ENCODE measurements at places on chromosomes 4 and X.

DNA sequence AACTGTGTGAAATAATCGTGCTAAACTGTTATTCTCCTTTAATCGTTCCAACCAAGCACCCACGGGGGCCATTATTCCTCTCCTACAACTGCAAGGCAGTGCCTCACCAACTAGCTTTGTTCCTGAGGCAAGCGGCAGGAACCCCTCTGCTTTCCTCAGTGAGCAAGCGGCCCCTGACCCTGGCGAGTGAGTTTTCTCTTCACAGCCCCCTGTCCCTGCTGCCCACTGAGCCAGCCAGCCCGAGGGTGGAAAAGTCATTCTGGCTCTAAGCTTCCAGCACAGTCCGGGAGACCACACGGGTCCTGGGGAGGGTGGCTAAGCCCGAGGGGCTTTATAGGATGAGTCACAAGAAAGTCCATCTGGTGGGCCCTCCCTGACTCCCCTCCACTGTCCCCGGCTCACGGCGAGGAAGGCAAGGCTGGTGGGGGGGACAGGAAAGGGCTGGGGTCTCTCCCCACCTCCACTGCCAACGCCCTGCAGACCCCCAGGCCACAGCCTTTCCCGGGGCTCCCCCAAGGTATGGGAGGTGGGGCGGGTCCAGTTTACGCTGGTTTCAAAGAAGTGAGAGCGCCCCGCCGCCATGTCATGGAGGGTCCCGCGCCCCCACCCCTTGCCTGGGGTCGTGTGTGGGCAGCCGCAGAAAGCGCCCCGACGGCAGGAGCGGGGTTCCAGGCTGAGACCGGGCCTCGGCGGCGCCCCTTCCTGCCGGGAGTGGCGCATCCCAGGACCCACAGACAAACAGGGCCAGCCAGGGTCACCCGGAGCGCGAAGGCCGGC lies 45.0 kb downstream of the CPLX1 start:
- DNase-seq: no peak

- no peak for DNase-seq
These were observed 136.6 kb downstream of the ARSF start for GRCh38 chrX:3177851-3178250.

- DNase-seq: no peak
These were observed 25.5 kb upstream of the MORC4 start for GRCh38 chrX:107025545-107025944.

- peak; percentile 9 for DNase-seq
These were observed 26.9 kb downstream of the ASB9 start for GRCh38 chrX:15242899-15243555.

DNA sequence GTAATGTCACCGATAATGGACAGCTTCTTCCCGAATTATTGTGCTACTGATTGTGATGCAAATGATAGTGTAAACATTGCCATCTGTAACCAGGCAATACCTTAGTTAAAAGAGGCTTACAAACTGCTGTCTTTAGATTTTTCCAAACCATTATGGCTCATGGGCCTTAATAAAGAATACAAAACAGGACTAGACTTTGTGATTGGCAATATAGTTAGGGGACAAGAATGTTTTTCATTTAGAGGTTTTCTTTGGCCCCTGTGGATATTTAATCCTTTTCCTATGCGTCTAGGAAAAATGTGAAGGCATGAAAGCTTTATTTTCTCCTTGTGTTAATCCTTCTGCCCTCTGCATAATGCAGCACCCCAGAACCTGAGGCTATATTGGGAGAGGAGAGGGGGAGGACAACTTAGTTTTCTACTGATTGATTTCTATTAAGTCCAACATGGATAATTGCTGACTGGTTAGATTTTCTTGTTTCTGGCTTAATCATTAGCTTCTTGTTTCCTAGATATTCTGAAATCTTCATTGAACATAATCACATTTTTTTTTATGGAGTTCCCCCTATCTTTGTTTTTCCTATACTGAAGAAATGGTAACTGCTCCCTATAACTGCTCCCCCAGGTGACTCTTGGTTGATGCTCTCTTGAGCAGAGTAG lies 1.9 kb downstream of the PRPS1 start:
- no peak for DNase-seq

DNA sequence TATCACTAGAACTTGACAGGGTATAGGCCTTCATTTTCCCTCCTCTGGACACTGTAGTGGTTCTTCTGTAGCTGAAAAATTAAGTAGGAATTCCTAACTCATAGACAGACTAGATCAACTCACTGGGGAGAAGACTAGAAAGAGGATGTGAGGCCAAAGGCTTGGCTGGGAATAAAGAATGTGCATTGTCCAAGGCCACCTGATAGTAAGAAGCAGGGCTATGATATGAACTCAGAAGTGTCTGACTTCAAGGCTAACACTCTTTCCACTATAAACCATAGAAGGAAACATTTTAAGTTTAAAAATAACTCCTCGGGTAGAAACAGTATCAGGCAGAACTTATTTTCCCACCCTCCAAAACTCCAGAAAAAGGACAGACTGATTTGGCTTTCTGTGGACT lies 346.6 kb downstream of the OPHN1 start:
- DNase-seq: no peak

DNA sequence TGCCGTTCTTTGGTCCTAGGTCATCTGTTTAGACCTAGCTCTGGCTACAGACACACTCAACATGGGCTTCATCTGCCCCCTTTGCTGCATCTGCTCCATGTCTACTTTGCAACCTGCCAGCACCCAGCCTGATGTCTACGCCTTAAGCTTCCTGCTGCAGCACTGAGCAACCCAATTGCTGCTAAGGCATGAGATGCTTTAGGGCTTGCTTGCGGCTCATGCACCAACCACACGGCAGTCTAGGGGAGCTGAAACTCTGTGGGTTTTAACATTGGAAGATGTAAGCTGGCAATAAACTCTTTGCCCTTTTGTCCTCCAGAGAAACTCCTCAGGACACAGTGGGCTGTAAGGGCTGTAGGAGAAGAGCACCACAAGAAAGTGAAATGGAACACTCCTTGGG lies 11.7 kb upstream of the CLNK start:
- DNase-seq: no peak

DNA sequence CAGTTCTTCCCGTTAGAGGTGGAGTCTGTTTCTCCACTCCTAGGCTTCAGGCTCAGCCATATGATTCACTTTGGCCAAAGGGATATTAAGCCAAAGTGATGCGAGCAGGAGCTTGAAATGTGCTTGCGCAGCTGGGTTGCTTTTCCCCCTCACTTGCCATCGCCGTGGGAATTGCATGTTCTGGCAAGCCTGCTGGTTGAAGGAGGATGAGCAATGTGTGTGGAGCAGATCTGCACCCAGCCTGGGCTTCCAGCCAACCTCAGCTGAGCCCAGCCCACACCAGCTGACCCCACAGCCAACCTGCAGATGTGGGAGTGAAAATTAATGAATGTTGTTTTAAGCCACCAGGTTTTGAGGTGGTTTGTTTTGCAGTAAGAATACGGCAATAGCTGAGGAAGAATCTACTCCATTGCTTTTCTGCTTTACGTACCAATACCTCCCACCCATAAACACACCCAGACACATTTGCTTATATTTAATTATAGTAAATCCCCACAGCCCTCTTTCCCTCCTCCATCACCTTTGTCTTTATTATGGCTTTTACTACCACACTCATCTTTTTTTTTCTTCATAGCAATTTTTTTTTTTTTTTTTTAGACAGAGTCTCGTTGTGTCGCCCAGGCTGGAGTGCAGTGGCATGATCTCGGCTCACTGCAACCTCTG lies 132.8 kb upstream of the FUNDC1 start:
- no peak for DNase-seq
